ENCODE measurements at places on chromosomes 13 and 19.

DNA sequence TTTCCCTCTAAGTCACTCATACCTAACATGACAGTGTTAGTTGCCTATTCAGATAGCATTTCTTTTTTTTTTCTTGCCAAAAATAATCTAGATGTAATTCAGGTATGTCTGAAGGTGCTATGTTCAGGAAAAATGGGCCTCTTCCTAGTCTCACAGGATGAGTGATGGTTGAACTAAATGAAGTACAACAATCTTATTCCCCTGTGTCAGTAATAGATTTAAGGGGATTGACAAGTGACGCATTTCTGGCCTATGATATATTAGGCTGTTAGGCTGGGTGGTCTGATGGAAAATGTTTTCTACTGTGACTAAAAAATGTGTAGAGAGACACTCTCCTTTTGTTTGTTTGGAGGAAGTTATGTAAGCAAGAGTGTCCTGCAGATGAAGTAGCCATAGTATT, 878.7 kb upstream of the SLITRK1 start:
- DNase-seq = no peak

DNA sequence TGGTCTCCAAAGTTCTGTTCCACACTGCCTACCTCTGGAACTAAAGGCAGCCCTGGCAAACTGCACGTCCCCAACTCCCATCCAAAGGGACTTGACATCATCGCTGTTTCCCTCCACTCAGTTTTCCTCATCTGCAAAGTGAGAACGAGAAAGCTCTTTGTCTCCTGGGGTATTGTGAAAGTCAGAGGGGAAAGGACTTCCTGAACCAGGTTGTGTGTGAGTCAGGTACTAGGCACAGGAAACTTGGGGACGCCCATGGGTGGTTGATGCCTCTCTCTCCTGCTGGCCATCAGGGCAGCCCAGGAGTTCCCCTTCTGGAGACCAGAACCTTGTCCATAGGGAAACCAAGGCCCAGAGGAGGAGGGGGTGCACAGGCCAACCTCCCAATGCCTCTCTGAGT, 4.7 kb downstream of the CRLF1 start:
- no peak for DNase-seq

GRCh38 chr13:26658448-26659385, 101.2 kb downstream of the WASF3 start:
- no peak for DNase-seq

GRCh38 chr19:8373867-8374813, 10.2 kb downstream of the ANGPTL4 start:
- no peak for DNase-seq

DNA sequence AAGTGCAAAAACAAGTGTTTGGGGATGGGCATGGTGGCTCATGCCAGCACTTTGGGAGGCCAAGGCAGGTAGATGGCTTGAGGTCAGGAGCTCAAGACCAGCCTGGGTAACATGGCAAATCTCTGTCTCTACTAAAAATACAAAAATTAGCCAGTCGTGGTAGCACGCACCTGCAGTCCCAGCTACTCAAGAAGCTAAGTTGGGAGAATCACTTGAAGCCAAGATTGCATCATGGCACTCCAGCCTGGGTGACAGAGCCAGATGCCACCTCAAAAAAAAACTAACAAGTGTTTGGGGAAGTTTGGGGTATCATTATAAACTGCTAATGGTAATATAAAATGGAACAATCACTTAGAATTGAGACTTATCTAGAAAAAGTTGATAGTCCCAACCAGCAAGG, 24.6 kb downstream of the XPO4 start:
- DNase-seq = no peak

GRCh38 chr13:46121033-46121432, 16.2 kb upstream of the CPB2 start:
- DNase-seq = no peak

- DNase-seq = no peak
Measured at GRCh38 chr13:25463496-25463895, 91.7 kb downstream of the ATP8A2 start.

- DNase-seq = no peak
Measured at GRCh38 chr19:48676887-48677286, 4.1 kb upstream of the NTN5 start.

- DNase-seq = no peak
Measured at GRCh38 chr13:79612604-79613003, 131.6 kb downstream of the NDFIP2 start.

DNA sequence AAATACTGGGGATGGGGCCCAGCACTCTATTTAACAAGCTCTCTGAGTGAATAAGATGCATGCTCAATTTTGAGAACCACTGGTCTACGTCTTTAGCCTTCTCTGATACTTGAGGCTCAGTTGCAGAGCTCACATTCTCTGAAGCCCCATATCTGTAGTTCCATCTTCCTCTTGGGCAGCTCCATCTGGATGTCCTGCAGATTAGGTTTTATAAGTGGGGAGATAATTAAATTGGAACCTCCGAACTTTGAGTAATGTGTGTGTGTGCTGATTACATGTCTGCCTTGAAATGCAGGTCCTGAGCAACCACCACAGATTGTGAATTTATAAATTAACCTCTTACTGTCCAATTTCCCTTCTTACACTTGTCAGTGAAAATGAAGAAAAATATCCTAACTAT, 7.2 kb upstream of the RASL11A start:
- DNase-seq = no peak

DNA sequence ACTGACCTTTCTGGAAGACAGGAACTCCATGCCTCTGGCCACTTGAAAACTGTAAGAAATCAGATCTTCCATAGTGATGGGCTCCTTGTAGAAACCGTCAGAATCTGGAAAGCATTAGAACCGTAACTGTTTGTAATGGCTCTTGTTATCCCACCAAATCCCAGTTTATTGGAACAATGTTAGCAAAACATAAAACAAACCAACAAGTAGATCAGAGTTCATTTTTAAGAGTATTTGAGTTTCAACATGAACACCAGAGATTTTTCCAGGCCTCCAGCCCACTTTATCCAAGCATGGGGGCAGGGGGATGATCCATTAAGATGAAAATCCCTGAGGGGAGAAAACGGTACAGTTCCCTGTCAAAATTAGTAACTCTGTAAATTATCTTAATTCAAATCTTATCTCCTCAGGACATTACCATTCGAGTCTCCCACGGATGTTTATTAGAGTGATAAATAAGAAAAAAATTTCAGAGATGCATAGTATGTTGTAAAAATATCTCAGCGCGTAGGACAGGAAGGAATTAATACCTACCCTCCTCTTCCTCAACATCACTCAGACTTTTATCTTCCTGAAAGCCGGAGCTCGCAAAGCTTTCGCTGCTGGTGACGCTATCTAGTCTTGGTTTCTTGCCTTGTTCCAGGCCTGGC, 172.5 kb downstream of the FLT1 start:
- DNase-seq = no peak

DNA sequence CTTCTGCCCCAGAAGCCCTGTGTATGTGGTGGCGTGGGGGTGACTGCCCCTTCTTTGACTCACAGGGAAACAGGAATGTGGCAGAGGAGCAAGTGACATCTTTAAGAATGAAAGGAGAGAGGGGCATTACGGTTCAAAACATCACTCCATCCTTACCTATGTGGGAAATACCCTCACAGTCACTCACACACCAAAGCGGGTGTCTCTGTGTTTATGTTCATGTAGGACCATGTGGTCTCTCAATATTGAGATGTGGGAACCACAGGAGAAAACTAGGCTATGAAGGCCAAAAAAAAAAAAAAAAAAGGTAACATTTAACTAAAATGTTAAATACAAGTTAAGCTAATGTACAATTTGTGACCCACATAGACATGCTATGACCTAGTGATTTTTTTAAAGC, 153.6 kb upstream of the GPR12 start:
- no peak for DNase-seq

GRCh38 chr19:29285878-29286277, 72.9 kb upstream of the UQCRFS1 start:
- DNase-seq = no peak

Measured in SIG-M5 (cell line).